ENCODE measurements at places on chromosomes 1 and 21.

GRCh38 chr1:12481928-12482327 is 136.1 kb downstream of the DHRS3 start:
- H3K27me3 ChIP-seq, result peaks cover 4% of the 10 kb centered on the region
- DNase-seq, result no peak
- H3K4me3 ChIP-seq, result no peak overlapping the region

GRCh38 chr1:169896013-169896412 is 2.3 kb upstream of the SCYL3 start:
- H3K4me1 ChIP-seq, result peaks cover 29% of the 10 kb centered on the region
- peaks cover 10% of the 10 kb centered on the region for H3K27me3 ChIP-seq
- no peak overlapping the region for H3K27ac ChIP-seq
- H3K36me3 ChIP-seq, result no peaks in the 10 kb centered on the region

DNA sequence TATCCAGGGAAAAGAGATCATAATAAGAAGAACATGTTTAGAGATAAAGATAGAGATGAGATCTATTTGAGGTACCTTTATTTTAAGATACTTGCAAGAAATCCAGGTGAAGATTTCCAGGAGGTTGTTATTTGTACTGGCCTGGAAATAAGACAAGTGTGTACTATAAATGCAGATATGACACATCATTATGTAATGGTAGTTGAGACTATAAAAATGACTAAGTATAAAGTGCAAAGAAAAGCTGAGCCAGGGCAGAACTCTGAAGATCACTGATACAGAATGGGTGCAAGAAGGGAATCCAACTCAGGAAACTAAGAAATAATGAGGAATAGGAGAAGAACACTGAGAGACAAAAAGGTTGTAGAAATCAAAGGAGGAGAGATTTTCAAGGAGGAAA is 378.2 kb upstream of the PBX1 start:
- peaks cover 14% of the 10 kb centered on the region for H3K27me3 ChIP-seq
- H3K36me3 ChIP-seq, result no peaks in the 10 kb centered on the region
- H3K27ac ChIP-seq, result no peak overlapping the region

- no peaks in the 10 kb centered on the region for H3K27me3 ChIP-seq
- no peak for DNase-seq
- peaks cover 56% of the 10 kb centered on the region for H3K4me1 ChIP-seq
- H3K4me3 ChIP-seq, result no peak overlapping the region
- H3K27ac ChIP-seq, result no peak overlapping the region
- H3K36me3 ChIP-seq, result peaks cover 13% of the 10 kb centered on the region
Observed at GRCh38 chr1:40694353-40694874, 2.9 kb downstream of the NFYC start.

- H3K27ac ChIP-seq, result no peak overlapping the region
- DNase-seq, result no peak
- peaks cover 8% of the 10 kb centered on the region for H3K4me1 ChIP-seq
- H3K36me3 ChIP-seq, result no peaks in the 10 kb centered on the region
- H3K27me3 ChIP-seq, result no peaks in the 10 kb centered on the region
Observed at GRCh38 chr1:212237651-212238050, 47.6 kb upstream of the PPP2R5A start.

DNA sequence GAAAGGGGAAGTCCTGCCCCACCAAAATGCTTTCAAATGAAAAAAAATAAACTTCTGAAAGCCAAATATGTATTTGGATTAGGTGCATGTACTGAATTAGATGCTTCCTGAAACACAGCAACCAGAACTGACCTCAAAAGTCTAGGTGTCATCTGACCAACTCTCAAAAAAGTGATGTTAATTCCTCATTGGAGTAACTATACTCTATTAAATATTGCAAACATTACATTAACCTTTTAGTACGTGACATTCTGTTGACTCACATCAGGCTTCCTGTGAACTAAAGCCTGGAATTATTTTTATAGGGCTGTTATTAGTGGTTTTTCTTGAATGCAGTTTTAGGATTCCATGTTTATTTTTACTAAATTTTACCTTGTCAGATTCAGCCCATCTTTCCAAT is 73.5 kb downstream of the ASTN1 start:
- DNase-seq, result no peak
- no peak overlapping the region for H3K27ac ChIP-seq
- H3K4me3 ChIP-seq, result no peak overlapping the region
- peaks cover 19% of the 10 kb centered on the region for H3K4me1 ChIP-seq

- no peak overlapping the region for H3K27ac ChIP-seq
- H3K4me3 ChIP-seq, result no peak overlapping the region
- DNase-seq, result no peak
- H3K36me3 ChIP-seq, result no peaks in the 10 kb centered on the region
- peaks cover 4% of the 10 kb centered on the region for H3K4me1 ChIP-seq
Observed at GRCh38 chr1:176391621-176392020, 71.4 kb upstream of the PAPPA2 start.

DNA sequence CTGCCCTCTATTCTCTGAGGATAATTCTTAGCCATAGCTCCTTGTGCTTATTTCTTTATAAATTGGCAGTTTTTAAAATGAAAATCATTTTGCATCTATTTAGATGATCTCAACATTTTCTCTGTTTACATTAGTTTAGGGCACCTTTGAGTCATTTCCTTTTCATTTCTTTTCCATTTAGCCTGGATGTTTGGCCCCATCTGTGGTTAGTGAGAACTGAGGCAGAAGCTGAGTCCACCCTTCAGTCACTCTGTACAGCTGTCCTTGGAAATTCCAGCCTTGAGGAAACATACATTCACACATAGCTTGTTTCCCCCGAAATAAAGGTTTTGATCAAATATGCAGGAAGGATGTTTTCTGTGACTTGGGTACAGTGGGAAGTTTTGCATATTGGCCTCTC is 123.7 kb downstream of the NTNG1 start:
- H3K36me3 ChIP-seq, result no peaks in the 10 kb centered on the region
- peaks cover 2% of the 10 kb centered on the region for H3K27me3 ChIP-seq
- no peak overlapping the region for H3K27ac ChIP-seq

- H3K27me3 ChIP-seq, result peaks cover 8% of the 10 kb centered on the region
- peaks cover 45% of the 10 kb centered on the region for H3K4me1 ChIP-seq
- H3K27ac ChIP-seq, result no peak overlapping the region
- peaks cover 12% of the 10 kb centered on the region for H3K36me3 ChIP-seq
Observed at GRCh38 chr1:185154912-185155513, 1.7 kb downstream of the TRMT1L start.

DNA sequence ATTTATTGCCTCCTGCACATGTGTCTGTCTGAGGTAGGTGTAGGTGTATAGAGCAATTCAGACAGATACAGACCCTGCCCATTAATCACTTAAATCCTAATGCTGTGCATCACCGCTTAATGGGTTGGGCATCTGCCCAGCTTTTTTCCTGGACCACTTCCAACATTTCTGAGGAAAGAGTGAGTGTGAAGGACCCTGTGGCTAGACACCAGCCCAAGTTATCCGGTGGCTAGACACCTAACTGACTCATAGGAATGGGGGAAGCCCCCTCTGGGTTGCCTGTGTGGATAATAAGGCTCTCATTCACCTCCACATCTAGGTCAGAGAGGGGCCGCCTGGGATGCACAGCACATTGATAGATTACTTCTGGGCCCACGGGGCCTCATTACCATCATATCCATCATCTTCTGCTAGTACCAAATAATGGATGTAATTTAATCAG is 121.1 kb upstream of the RAVER2 start:
- DNase-seq, result no peak
- H3K27ac ChIP-seq, result no peak overlapping the region
- peaks cover 16% of the 10 kb centered on the region for H3K4me1 ChIP-seq
- no peaks in the 10 kb centered on the region for H3K27me3 ChIP-seq

DNA sequence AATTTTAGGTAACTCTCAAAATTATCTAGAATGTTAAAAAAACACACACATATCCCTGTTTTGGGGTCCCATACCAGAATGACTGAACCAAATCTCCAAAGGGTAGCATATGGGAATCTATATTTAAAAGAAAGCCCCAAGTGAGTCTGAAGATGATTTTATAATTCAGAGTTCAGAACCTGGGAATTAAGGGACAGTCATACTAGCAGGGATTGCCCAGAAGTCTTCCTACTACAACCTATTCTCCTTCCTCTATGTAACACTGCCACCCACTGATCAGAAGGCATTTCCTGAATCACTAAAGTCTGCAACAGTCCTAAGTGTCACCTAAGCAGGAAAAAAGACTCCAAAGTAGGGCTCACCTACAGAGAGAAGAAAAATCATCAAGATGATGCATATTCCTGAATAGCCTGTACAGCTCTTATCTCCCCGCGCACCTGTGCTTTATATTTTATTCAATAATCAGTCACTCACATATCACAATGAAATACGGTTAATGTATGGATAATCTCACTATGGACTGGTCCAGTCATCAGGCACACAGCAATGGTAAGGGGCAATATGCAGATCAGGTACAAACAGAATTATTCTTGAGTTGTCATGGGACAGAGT is 4.9 kb downstream of the RGS1 start:
- peaks cover 2% of the 10 kb centered on the region for H3K27me3 ChIP-seq
- no peak for DNase-seq
- H3K4me1 ChIP-seq, result no peaks in the 10 kb centered on the region
- no peak overlapping the region for H3K4me3 ChIP-seq
- H3K36me3 ChIP-seq, result no peaks in the 10 kb centered on the region

GRCh38 chr1:11227106-11228077 is 35.0 kb downstream of the MTOR start:
- no peak overlapping the region for H3K4me3 ChIP-seq
- H3K27me3 ChIP-seq, result no peaks in the 10 kb centered on the region
- peaks cover 75% of the 10 kb centered on the region for H3K36me3 ChIP-seq
- no peak for DNase-seq

GRCh38 chr1:244344001-244344400 is 107.7 kb downstream of the ADSS2 start:
- DNase-seq, result no peak
- H3K4me1 ChIP-seq, result peaks cover 83% of the 10 kb centered on the region
- no peak overlapping the region for H3K4me3 ChIP-seq
- no peaks in the 10 kb centered on the region for H3K36me3 ChIP-seq

DNA sequence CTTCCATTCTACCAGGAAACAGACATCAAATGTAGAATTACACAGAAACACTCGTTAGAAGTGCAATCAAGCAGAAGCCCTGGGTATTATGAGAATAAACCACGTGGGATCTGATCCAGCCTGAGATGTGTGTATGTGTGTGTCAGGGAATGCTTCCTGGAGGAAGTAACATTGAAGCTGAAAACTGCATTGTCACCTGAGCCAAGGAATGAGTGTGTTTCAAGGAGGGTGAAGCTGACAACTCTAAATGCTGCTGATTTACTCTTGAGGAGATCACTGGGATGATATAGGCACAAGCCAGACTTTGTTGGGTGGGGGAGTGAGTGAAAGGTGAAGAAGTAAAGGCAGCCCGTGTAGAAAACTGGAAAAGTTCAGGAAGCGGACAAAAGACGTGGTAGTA is 27.6 kb downstream of the FAAH start:
- peaks cover 34% of the 10 kb centered on the region for H3K27me3 ChIP-seq
- H3K4me3 ChIP-seq, result no peak overlapping the region
- no peak for DNase-seq
- H3K36me3 ChIP-seq, result no peaks in the 10 kb centered on the region
- H3K4me1 ChIP-seq, result peaks cover 4% of the 10 kb centered on the region

- peaks cover 35% of the 10 kb centered on the region for H3K36me3 ChIP-seq
- peak overlapping the region; percentile 23 for H3K27ac ChIP-seq
- H3K4me1 ChIP-seq, result no peaks in the 10 kb centered on the region
- DNase-seq, result no peak
- no peak overlapping the region for H3K4me3 ChIP-seq
Observed at GRCh38 chr1:236904892-236905741, 99.1 kb downstream of the MT1HL1 start.

DNA sequence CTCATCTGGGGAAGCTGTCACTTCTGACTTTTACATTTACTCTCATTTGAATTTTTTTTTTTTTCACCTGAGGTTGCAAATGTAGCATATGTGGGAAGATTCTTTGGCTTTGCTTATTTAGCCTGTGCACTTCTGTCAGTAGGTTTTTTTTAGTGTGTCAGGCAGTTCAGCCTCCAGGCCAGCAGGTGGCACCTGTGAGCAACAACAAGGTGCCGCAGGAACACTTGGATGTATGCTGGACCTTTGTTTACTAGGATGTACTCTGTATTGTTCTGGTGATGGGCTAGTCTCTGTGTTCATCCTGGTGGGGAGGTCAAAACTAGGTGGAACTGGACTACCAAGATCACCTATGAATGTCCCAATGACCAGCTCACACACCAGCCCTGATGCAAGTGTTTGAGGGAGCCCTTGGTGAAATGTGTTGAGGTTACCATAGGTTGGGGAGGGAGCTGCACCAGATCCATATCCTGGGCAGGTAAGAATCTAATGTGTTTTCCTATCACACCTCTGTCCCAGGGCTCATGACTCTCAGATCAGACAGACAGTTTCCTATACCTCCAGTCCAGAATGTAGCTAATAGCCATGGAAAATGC is 618.2 kb downstream of the BRINP3 start:
- H3K27ac ChIP-seq, result no peak overlapping the region
- no peaks in the 10 kb centered on the region for H3K27me3 ChIP-seq
- no peaks in the 10 kb centered on the region for H3K4me1 ChIP-seq

DNA sequence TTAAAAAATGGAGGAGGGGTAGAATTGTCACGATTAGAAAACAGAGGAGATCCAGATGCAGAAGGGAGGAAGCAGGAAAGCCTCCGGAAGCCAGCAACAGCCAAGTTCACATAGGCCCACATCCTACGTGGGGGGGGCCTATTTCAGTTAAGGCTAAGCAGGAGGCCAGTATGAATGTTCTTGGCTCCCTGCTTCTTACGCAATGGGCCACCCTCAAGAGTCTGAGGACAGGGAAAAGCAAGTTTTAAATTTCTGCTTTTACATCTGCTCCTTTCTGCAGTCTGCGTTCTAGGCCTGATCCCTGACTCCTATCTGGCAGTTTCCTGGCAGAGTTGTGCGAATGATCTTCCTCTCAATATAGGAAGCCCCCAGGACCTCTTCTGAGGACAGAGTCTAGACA is 30.6 kb downstream of the RABIF start:
- peaks cover 20% of the 10 kb centered on the region for H3K4me1 ChIP-seq
- H3K36me3 ChIP-seq, result peaks cover 30% of the 10 kb centered on the region
- no peak overlapping the region for H3K27ac ChIP-seq
- H3K27me3 ChIP-seq, result peaks cover 5% of the 10 kb centered on the region
- no peak for DNase-seq
- no peak overlapping the region for H3K4me3 ChIP-seq

DNA sequence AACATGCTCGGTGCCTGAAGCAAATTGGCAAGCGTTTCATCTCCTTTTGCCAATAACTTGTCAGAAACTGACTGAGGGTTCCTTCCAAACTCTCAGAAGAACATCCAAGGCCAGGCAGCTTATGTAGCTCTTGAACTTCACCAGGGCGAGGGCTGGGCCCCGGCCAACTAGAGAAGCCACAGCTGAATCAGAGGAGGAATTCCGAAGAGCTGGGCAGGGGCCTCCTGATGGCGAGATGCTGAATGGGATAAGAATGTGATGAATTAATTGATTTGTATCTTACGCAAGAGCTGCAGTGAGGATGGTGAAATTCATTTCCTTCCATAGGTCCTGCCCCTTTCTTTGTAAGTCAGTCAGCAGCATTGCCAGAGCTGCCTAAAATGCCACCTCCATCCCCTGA is 345.8 kb downstream of the KIF26B start:
- no peaks in the 10 kb centered on the region for H3K27me3 ChIP-seq
- no peak overlapping the region for H3K27ac ChIP-seq
- peaks cover 30% of the 10 kb centered on the region for H3K36me3 ChIP-seq
- H3K4me3 ChIP-seq, result no peak overlapping the region

- peak overlapping the region; percentile 80 for H3K4me3 ChIP-seq
- DNase-seq, result no peak
- no peaks in the 10 kb centered on the region for H3K36me3 ChIP-seq
- H3K27ac ChIP-seq, result no peak overlapping the region
- peaks cover 52% of the 10 kb centered on the region for H3K27me3 ChIP-seq
- H3K4me1 ChIP-seq, result peaks cover 35% of the 10 kb centered on the region
Observed at GRCh38 chr1:227948493-227949260, 945 bp upstream of the WNT9A start.

GRCh38 chr1:40687059-40687458 is 4.4 kb upstream of the NFYC start:
- H3K27me3 ChIP-seq, result no peaks in the 10 kb centered on the region
- no peak overlapping the region for H3K4me3 ChIP-seq
- peaks cover 21% of the 10 kb centered on the region for H3K4me1 ChIP-seq
- H3K36me3 ChIP-seq, result peaks cover 69% of the 10 kb centered on the region
- DNase-seq, result no peak
